Spleen (tissue), 13 donors: ENCODE measurements at places on chromosomes 11 and 22. TPM values are rescaled to one million over a fixed set of nuclear protein-coding genes. Genes with fewer than 3 reads are reported as not detected.

OR2AG2 gene
- not detected for polyA plus RNA-seq

MUC2 gene
- polyA plus RNA-seq = not detected

HBD gene
- polyA plus RNA-seq = 1.0 TPM

DNA sequence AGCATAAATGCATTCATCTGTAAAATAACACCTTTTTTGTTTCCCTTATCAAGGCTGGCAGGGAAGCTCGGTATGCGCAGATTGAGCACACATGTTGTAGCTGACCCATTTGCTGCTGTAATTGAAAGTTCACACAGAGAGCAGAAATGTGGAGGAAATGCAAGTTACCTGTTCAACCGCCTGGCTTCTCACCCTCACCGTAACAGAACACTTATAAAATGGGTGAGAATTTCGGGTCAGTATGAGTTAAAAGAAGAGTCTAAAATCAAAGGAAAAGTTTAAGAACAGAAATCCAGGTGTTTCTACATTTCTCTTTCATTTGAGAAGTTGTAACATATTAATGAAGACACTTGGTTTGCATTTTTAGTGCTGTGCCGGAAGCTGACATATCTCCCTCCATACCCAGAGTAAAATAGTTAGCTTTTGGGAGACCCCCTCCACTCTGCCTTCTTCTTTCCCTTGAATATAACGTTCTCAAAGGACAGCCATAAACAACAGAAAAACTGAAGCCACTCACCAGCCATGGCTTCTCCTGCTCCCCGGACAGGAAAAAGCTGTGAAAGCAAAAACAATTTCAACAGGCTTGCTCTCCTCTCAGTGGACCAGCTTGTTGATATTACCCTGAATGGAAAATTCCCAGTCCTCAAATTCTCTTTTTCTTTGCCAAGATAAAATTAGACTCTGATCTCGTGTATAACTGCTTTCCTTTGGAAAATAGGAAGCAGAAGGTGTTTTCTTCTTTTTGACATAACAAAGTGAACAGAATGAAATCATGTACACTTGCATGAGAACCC is at the start of gene CASP12:
Gene CASP12, minus strand, starts transcription at position 570 of the 794 bp plus-strand sequence.
- peak within 1 kb of the TSS; percentile 72 for H3K27ac ChIP-seq
- H3K4me1 ChIP-seq = peaks cover 23% of the 10 kb centered on the region
- H3K27me3 ChIP-seq = no peaks in the 10 kb centered on the region
- H3K4me3 ChIP-seq = peak within 1 kb of the TSS; percentile 34
- no peak for DNase-seq

DNA sequence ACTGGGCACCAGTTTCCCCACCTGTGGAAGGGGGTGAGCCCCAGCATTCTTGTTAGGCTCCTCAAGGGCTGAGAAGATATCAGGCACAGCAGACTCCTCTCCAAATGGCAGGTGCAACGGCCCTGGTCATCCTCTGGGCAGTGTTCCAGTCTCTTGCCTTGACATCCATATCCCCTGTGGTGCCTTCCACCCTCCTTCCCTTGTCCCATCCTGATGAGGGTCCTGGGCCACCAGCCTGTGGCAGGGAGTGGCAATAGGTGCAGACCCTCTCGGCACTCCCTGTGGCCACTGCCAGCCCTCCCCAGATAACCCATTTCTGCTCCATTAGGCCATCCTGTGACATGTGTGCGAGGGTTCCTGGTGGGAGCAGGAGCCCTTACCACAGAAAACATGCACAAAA is 78.8 kb upstream of the NECTIN1 start:
- peak; percentile 49 for DNase-seq
- no peaks in the 10 kb centered on the region for H3K36me3 ChIP-seq
- no peaks in the 10 kb centered on the region for H3K27me3 ChIP-seq
- H3K4me3 ChIP-seq = no peak overlapping the region
- H3K27ac ChIP-seq = no peak overlapping the region
- no peaks in the 10 kb centered on the region for H3K4me1 ChIP-seq

OR6A2 gene
- polyA plus RNA-seq = not detected

DNA sequence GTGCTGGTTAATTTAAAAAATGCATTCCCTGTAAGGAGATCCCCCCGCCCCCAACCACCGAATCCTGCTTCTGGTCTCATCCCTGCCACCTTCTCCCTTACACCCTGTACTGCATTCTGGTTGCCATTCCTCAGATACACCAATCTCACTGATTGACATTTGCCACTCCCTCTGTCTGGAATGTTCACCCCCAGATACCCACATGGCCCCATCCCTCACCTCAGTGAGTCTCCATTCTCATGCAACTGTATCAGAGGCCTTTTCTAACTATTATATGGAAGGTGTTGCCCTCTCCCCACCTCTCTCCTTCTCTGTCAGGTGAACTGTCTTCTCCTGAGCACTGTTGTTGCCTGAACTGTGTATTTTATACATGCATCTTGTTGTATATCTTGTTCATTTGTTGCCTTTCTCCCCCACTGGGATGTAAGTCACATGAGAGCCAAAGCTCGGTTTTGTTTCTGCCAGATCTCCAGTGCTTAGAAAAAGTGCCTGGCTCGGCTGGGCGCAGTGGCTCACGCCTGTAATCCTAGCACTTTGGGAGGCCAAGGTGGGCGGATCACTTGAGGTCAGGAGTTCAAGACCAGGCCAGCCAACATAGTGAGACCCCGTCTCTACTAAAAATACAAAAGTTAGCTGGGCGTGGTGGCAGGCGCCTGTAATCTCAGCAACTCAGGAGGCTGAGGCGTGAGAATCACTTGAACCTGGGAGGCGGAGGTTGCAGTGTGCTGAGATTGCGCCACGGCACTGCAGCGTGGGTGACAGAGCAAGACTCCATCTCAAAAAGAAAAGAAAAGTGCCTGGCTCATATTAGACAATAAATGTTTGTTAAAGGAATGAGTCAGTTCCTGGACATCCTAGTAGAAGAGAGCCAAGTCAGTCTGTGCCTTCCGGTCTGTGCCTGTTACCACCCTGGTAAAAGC is 61.0 kb downstream of the TNRC6B start:
- no peaks in the 10 kb centered on the region for H3K36me3 ChIP-seq
- no peak overlapping the region for H3K4me3 ChIP-seq
- DNase-seq = no peak
- H3K4me1 ChIP-seq = peaks cover 84% of the 10 kb centered on the region
- no peak overlapping the region for H3K27ac ChIP-seq

GRCh38 chr11:93370260-93370659 is 39.7 kb downstream of the DEUP1 start:
- no peak overlapping the region for H3K4me3 ChIP-seq
- no peaks in the 10 kb centered on the region for H3K36me3 ChIP-seq
- no peak for DNase-seq
- H3K27me3 ChIP-seq = no peaks in the 10 kb centered on the region

DNA sequence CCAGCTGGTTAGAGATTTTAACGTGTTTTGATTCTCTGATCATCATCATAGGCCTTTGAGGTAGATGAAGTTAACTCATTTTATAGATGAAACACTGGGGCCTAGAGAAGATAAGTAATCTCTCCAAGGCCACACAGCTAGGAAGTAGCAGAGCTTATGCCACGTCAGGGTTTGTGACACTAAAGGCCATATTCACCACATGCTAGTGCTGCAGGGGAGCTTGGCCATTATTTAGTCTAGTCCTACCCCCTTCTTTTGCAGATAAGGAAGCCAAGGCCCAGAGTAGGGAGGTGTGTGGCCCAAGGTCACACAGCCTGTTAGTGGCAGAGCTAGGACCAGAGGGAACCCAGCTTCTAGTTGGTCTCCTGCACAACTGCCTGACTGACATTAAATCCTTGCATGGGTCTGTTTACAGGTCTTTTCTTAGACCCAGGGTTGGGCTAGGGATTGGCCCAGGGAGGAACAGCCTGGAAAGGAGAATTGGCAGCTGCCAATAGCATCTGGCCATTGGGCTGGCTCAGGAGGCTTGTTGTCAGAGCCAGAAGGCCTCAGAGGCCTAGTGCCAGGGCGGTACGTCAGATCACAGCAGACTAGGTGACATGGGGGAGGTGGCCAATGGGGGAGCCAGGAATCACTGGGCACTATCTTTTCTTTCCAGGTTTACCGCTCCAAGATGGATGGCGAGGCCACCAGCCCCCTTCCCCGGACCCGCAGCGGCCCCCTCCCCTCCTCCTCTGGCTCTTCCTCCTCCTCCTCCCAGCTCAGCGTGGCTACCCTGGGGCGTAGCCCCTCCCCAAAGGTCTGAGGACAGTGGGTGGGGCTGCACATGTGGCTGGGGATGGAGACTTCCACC is 36.0 kb downstream of the PHLDB1 start:
- no peak for DNase-seq
- peak overlapping the region; percentile 24 for H3K27ac ChIP-seq
- H3K4me1 ChIP-seq = no peaks in the 10 kb centered on the region
- H3K27me3 ChIP-seq = no peaks in the 10 kb centered on the region
- peaks cover 20% of the 10 kb centered on the region for H3K36me3 ChIP-seq

GRCh38 chr11:6260207-6260726 is 629 bp downstream of the CCKBR start:
- H3K27ac ChIP-seq = no peak overlapping the region
- H3K27me3 ChIP-seq = peaks cover 37% of the 10 kb centered on the region
- H3K4me1 ChIP-seq = peaks cover 17% of the 10 kb centered on the region
- no peak for DNase-seq
- no peaks in the 10 kb centered on the region for H3K36me3 ChIP-seq

OR51E2 gene
- 0.09 TPM for polyA plus RNA-seq

INS gene
- polyA plus RNA-seq = 2.4 TPM

- H3K27me3 ChIP-seq = peaks cover 4% of the 10 kb centered on the region
- no peak for DNase-seq
- H3K27ac ChIP-seq = no peak overlapping the region
Measured at GRCh38 chr11:119714590-119714989, 14.4 kb downstream of the NECTIN1 start.
